Astrocyte (in vitro differentiated cells and primary cell): ENCODE measurements at places on chromosomes 3 and 15. TPM values are rescaled to one million over a fixed set of nuclear protein-coding genes. Genes with fewer than 3 reads are reported as not detected.

DNA sequence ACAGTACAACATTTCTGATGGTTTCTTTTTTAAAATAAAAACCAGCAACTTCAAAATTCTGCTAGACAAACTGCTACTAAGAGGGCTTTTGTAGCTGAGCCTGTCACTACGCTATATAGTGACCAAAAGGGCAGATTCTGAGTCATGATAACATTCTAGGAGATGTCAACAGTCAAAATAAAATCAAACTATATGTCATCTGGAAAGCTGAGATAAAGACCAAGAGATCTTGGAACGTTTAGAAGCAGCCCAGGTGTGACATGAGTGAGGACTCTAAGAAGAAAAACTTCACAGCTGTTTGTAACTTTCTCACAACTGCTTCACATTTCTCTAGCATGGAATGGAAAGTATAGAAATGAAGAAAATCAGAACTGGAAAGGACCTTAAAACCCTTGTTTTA lies 84.6 kb downstream of the FILIP1L start:
- H3K27ac ChIP-seq: no peak overlapping the region
- H3K36me3 ChIP-seq: no peaks in the 10 kb centered on the region
- DNase-seq: no peak
- H3K27me3 ChIP-seq: no peaks in the 10 kb centered on the region

GRCh38 chr3:66803206-66803605 lies 194.9 kb upstream of the KBTBD8 start:
- peaks cover 4% of the 10 kb centered on the region for H3K4me1 ChIP-seq
- no peak overlapping the region for H3K27ac ChIP-seq
- H3K36me3 ChIP-seq: no peaks in the 10 kb centered on the region
- no peak for DNase-seq

Gene FRMD4B
- total RNA-seq: 9.2 and 9.9 TPM in 2 replicates

- no peaks in the 10 kb centered on the region for H3K36me3 ChIP-seq
- peak; percentile 29 for DNase-seq
- H3K4me3 ChIP-seq: peak overlapping the region; percentile 68
- peak overlapping the region; percentile 41 for H3K27ac ChIP-seq
Measured at GRCh38 chr15:90002428-90002844, 1.3 kb downstream of the ZNF710 start.

Gene KLHL25
- 4.7 and 5.6 TPM in 2 replicates for total RNA-seq

DNA sequence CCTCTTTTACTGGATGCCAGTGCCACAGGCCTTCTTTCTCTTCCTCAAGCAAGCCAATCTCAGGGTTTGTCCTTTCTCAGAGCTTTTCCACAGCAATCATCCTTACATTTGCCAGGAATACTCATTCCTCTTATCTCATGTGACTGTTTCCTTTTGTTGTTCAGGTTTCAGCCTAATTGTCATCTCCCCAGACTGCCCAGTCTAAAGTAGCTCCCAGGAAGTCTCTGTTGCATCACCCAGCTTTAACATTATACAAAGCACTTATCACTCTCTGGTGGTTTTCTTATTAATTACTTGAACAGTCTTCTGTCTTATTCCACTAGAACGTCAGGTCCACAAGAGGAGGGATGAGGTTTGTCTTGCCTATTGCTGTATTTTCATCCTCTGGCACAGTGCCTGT lies 65.8 kb downstream of the CADPS start:
- no peak overlapping the region for H3K27ac ChIP-seq
- H3K4me1 ChIP-seq: no peaks in the 10 kb centered on the region
- H3K27me3 ChIP-seq: no peaks in the 10 kb centered on the region
- H3K4me3 ChIP-seq: no peak overlapping the region
- no peak for DNase-seq

- H3K4me1 ChIP-seq: no peaks in the 10 kb centered on the region
- H3K27ac ChIP-seq: no peak overlapping the region
- H3K27me3 ChIP-seq: no peaks in the 10 kb centered on the region
- DNase-seq: no peak
- H3K4me3 ChIP-seq: no peak overlapping the region
Measured at GRCh38 chr3:22421589-22421988, 670.6 kb upstream of the ZNF385D start.

GRCh38 chr3:184498986-184499606 lies 62.5 kb upstream of the EPHB3 start:
- DNase-seq: no peak
- H3K4me1 ChIP-seq: no peaks in the 10 kb centered on the region
- no peak overlapping the region for H3K4me3 ChIP-seq

Gene GOLGA6L2
- total RNA-seq: not detected in 2 replicates

Gene CHRNB4
- not detected in 2 replicates for total RNA-seq

GRCh38 chr15:70810916-70811578 lies 42.9 kb downstream of the LARP6 start:
- no peak for DNase-seq
- no peaks in the 10 kb centered on the region for H3K36me3 ChIP-seq
- no peak overlapping the region for H3K4me3 ChIP-seq
- peaks cover 8% of the 10 kb centered on the region for H3K4me1 ChIP-seq
- no peak overlapping the region for H3K27ac ChIP-seq

DNA sequence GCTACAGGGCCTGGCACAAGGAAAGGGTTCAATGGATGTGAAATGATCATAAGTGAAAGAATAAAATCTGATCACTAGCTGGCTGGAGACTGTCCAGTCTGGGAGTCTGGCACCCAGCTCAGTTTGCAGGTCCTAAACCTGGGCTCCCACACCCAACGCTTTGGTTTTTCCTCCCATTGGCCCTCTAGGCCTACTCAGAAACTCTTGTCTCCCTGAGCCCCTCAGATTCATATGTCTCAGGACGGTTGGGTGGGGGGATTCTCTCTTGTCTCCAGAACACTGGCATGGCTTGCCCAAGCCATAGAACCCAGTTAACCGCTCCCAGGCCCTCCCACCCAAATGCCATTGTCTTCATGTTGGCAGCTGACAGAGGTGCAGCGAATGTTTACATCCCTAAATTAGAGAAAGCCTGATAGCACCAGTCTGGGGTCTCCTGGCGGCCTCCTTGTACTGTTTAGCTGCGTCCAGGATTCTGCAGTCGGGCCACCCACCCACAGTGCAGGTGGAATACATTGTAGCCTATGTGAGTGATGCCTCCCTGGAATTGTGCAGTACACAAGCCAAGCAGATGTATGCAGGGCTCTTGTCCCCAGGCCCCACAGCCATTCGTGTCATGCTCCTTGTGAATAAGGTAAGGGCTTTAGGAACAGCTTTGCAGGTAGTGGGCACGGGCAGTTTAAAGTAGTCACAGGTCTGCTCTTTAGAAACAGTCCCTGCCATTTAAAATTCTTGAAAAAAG lies 266.3 kb downstream of the XXYLT1 start:
- no peaks in the 10 kb centered on the region for H3K4me1 ChIP-seq
- H3K27me3 ChIP-seq: peaks cover 58% of the 10 kb centered on the region
- H3K36me3 ChIP-seq: no peaks in the 10 kb centered on the region
- no peak overlapping the region for H3K27ac ChIP-seq

DNA sequence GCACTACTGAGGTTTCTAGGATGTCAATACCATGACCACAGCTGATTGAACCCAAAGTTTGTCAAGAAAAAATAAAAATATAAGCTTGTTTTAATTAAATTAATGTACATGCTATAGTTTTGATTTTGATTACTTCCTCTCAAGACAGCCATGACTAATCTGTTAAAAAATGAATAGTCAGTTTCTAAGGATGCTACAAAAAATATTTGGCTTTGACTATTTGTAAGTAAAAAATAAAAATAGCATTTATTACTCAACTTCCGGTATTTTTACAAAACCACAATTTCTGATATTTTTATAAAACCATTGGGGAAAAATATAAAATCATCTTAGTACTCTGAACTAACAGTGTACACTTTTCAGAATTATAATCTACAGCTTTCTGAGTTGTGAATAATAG lies 12.1 kb upstream of the TEX9 start:
- H3K4me3 ChIP-seq: no peak overlapping the region
- no peaks in the 10 kb centered on the region for H3K4me1 ChIP-seq
- no peaks in the 10 kb centered on the region for H3K27me3 ChIP-seq
- H3K36me3 ChIP-seq: no peaks in the 10 kb centered on the region
- no peak for DNase-seq

DNA sequence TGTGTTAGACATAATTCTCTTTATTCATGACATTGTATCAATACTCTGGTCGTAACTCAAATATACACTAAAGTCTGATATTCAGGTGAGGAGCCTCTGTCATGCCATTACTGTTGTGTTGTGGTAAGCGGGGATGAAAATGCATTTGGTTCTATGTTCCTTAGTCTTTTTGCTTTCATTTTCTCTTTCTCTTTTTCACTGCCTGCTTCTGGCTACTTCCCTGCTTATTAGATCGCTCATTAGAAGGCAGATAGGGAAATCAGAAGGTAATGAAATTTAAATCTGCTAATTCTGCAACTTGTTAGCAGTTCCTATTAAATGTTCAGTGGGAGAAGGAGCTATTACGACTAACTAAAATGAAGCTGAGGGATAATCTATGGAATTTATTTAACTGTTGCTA lies 345.0 kb downstream of the GRM7 start:
- DNase-seq: no peak
- no peak overlapping the region for H3K27ac ChIP-seq
- H3K4me1 ChIP-seq: no peaks in the 10 kb centered on the region
- no peaks in the 10 kb centered on the region for H3K27me3 ChIP-seq

Gene PRR20G
- not detected in 2 replicates for total RNA-seq
